Stimulated activated CD8-positive, alpha-beta memory T cell treated with anti-CD3 and anti-CD28 coated beads, Interleukin-4, amount 100 ng/mL, for 4 hours (primary cell): ENCODE measurements at places on chromosomes 12 and 14.

GRCh38 chr12:92469837-92470236, 233.0 kb upstream of the PLEKHG7 start:
- DNase-seq = no peak

DNA sequence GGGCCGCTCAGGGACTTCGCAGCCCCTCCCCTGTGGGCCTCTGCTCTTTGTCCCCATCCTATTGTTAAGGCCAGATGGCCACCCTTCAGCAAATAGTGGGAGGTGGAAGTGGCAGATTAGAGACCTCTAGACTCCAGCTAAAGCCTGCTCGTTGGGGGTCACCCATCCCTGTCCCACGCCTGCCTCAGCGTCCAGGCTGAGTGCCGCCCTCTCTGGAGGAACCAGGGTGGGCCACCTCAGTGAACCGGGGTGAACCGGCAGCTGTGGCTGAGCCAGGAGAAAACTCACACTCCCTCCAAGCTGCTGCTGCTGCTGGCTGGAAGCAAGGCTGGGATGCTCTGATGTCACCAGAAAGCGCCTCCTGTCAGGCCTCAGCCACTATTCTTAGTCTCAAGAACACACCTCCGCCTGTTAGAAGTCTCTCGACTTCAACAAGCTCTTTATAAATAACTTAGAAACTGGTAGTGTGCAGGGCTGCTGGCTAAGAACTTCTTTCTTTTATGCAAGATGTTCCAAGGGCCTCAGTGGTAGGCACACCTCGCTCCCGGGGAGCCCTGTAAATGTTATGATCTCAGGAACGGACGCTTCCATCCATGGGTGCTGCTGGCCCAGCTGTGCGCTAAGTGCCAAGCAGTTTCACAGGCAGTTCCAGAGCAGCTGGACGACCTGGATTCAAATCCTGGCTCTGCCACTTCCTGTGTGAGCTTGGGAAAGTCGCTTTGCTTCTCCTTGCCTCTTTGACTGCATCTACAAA, 19.8 kb upstream of the TESC start:
- DNase-seq = no peak

- no peak for DNase-seq
Measured at GRCh38 chr14:103737432-103738045, 21.9 kb downstream of the ZFYVE21 start.

GRCh38 chr12:52703878-52704277, 554 bp upstream of the KRT77 start:
- no peak for DNase-seq

GRCh38 chr12:107462428-107463332, 222.9 kb upstream of the PWP1 start:
- no peak for DNase-seq

DNA sequence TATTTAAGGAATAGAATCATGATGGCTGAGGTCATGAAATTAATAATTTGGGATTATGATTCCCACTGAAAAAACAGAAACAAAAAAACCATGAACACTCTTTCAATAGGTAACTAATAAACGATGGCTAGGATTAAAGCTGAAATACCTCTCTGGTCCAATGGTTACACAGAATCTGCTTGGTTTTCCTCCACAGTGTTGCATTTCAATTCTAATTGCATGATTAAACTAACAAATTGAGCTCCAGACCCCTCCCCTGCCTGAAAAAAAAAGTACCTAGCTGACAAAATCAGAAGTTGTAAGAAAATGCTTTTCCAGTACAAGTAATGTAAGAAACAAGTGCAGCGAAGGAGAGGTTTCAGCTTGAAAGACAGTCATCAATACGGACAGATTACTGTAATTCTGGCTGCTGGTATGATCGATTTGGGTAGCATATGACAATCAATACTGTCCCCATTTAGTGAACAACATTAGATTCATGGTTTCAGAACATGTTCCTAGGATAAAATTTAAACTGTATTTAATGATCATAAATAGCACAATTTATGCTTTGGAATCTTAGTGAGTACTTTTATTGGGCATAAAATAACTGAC, 32.0 kb downstream of the INSM2 start:
- DNase-seq = no peak

- no peak for DNase-seq
Measured at GRCh38 chr12:15982071-15982470, 70.9 kb downstream of the DERA start.

DNA sequence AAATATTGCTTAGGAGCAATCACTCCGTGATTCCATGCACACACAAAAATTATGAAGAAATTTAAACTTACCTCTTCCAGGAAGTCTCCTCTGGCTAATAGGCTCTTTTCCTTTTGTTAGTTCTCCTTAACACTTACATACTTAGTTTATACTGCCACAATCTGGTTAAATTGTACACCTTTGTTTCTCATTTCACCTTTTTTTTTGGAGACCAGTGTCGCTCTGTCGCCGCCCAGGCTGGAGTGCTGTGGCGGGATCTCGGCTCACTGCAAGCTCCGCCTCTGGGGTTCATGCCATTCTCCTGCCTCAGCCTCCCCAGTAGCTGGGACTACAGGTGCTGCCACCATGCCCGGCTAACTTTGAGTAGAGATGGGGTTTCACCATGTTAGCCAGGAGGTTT, 2.2 kb upstream of the ANKRD52 start:
- no peak for DNase-seq

- no peak for DNase-seq
Measured at GRCh38 chr14:89332031-89332430, 85.0 kb downstream of the FOXN3 start.

GRCh38 chr12:124866883-124867400, 3.3 kb upstream of the SCARB1 start:
- no peak for DNase-seq

GRCh38 chr12:48696626-48697025, 14.6 kb upstream of the KANSL2 start:
- no peak for DNase-seq

GRCh38 chr14:99231161-99231849, 40.7 kb downstream of the BCL11B start:
- DNase-seq = no peak

DNA sequence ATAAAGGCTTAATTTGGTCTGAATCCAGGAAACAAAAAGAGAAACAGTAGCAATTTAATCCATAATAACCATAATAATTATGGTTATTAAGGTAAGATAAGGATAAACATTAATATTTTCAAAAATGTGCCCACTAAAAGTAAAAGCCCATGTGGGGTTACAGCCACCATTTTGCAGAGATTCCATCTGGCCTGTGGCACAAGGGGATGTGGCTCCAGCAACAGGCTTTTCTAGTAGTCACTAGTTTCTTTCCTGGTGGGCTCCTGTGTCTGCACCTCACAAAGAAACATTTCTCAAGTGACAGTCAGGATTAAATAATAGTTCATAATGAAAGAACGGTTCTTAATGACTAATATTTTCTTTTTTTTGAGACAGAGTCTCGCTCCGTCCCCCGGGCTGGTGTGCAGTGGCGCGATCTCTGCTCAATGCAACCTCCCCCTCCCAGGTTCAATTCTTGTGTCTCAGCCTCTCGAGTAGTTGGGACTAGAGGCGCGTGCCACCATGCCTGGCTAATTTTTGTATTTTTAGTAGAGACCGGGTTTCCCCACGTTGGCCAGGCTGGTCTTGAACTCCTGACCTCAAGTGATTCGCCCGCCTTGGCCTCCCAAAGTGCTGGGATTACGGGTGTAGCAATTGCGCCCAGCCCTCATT, 32.2 kb downstream of the GPR19 start:
- DNase-seq = no peak

GRCh38 chr12:13102461-13103195, 839 bp downstream of the GSG1 start:
- DNase-seq = no peak

DNA sequence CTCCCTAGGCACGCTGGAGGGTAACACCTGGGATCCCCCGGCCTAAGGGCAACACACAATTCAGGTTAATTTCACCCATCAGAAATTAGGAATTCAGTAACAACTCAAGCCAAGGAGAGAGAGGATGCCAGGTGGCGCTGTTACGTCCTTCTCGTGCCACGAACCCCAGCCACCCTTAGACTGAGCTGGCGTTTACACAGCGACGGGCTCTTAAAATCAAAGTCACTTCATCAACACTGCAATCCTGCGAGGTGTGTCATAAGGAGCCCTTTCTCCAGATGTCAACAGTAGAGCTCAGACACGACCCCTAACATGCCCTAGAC, 110.6 kb upstream of the TMEM132D start:
- DNase-seq = no peak

- no peak for DNase-seq
Measured at GRCh38 chr14:49857427-49858003, 4.9 kb upstream of the NEMF start.

- no peak for DNase-seq
Measured at GRCh38 chr14:71225113-71225512, 317.9 kb downstream of the PCNX1 start.

DNA sequence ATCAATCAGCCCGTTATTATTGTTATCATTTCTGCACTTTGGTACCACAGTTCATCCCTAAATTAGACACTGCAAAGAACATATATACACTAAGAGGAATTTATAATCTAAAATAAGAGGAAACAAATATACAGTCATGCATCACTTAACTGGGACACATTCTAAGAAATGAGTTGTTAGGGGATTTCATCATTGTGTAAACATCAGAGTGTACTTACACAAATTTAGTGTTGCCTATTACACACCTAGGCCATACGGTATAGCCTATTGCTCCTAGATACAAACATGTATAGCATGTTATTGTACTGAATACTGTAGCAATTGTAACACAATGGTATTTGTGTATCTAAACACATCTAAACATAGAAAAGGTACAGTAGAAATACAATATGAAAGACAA, 190.5 kb downstream of the BMP4 start:
- no peak for DNase-seq

- no peak for DNase-seq
Measured at GRCh38 chr12:87943023-87943422, 86.2 kb downstream of the C12orf50 start.

DNA sequence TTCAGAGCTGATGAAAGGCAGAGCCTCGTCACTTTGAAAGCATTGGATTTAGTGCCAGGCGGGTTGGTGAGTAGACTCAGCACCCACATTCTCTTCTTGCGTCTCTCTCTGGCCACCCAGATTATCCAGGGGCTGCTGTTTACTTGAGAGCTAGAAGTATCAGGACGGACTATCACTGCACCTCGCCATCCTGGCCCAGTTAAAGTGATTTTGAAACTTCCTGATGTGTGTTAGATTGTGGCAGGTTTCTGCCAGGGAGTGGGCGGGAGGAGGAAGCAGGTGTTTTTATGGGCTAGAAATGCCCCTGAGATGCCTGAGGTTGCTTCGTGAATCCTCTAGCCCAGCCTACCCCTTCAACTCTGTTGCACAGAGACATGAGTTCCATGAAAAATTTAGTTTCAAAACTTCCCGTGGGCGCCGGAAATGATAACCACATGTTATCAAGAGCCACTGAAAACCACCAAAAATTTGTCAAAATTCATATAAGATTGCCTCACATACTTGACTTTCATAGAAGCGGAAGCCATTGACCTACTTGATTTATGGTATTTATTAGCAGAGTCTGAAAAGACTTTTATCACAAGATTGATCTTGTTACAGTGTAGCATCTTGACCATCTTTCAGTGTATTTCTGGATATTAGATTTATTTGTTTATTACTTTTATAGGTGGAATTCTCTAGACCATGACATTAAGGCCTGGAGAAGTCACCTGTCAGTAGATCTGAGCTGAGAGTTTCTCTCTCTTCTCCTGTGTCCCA, 466.0 kb downstream of the RAD51B start:
- DNase-seq = peak; percentile 38

DNA sequence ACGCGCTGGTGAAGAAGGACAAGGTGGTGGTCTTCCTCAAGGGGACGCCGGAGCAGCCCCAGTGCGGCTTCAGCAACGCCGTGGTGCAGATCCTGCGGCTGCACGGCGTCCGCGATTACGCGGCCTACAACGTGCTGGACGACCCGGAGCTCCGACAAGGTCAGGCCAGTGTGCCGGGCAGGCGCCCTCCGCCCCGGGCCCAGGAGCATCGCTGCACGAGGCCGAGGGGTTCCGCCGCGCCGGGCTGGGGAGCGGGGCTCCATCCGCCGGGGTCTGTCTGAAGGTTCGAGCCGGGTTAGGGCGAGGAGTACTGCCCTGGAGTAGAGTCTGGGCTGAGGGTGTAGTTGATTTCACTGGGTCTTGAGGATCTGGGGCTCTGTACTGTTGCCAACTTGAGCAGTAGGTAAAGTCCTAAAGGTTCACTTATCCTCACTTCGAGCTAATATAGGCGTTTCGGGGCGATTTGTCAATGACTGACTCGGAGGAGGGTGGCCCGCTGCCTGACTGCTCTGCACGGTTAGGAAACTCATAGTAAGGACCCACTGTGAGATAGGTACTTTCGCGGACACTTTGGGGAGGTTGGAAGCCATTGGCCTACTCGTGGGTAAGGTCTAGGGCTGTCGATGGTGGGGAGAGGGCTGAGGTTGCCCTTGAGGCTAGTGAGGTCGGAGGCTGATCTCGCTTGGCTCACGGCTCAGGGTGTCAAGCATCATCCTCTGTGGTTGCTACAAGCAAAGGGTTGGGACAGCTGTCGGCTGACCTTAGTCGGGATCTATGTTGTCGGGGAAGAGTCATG, 574 bp downstream of the GLRX5 start:
- no peak for DNase-seq

DNA sequence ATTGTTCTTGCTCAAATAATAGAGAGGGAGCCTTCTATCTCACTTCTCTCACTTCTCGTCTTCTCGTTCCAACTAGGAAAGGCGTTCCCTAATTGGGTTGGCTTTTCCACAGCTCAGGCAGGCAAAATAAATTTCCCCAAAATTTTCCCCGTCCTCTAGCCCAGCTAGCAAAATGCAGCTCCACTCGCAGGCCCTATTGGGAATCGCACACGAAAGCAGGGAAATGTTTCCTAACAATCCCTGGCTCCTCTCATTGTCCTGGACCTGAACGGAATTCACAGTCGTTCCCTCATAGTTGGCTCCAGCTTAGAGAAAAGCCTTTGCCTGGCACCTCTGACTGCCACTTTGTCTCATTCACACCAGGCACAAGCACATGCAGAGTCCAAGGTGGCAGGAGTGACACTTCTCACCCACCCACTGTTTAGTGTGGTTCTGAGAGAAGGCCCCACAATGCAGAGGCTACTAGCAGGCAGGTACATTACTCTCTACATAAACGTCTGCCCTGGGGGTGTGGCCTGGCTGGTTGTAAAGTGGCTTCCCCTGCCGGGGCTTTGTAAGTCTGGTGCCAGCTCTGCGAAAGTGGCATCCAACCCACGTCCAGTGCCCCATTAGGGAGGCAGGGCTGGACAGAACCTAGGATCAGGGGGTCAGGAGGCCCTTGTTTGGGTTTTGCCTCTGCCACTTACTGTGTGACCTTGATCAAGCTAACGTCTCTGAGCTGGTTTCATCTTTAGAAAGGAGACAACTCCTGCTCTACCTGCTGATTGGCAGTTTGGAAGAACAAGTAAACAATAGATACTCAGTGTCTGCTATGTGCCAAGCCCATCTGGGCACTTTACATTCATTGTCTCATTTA, 4.2 kb downstream of the SERPINA10 start:
- no peak for DNase-seq
